Stimulated activated CD4-positive, alpha-beta T cell treated with anti-CD3 and anti-CD28 coated beads, Interleukin-15, amount 100 ng/mL, for 1 hour (primary cell): ENCODE measurements at places on chromosomes 11 and 22.
A peak's percentile ranks its signal among the peaks of the same experiment; 100 is the strongest.

DNA sequence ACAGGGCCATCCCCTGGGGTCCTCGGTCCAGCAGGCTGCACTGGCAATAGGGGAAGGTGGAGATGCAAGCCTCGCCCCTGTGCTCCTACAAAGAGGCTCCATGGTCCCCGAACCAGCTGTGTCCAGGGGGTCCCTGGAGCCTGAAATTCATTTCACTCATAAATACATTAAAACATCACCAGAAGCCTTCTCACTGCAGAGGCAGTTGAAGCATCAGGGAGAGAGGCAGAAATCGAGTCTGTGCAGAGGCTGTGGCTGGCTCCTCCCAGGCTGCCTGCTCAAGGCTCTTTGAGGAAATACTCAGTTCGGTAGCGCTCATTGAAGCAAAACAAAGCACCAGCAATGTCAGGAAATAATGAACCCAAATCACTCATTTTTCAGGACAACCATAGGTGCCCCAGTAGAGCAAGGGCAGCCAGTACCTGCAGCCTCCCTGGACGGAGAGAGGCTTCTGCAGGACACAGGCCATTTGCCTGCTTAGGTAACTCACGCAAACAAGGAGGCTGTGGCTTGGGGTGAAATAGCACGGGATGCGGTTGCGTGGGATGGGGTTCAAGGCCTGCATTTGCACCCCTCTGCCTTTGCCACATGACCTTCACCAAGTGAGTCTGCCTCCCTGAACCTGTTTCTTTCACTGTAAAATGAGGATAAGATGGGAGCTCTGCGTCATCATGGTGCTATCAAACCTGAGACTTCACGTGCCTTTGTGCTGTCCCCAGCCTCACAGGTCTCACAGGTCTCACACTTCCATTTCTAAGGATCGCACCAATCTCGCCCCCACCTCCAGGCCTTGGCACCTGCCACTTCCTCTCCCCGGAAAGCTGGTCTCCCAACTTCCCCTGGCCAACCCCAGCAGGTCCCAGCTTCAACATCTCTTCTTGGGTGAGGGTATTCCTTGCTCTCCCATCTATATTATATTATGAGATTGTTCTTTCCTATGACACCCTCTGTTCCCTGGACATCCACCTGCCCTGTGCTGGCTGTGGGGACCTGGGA, 84.3 kb upstream of the SHISAL1 start:
- no peak for DNase-seq

DNA sequence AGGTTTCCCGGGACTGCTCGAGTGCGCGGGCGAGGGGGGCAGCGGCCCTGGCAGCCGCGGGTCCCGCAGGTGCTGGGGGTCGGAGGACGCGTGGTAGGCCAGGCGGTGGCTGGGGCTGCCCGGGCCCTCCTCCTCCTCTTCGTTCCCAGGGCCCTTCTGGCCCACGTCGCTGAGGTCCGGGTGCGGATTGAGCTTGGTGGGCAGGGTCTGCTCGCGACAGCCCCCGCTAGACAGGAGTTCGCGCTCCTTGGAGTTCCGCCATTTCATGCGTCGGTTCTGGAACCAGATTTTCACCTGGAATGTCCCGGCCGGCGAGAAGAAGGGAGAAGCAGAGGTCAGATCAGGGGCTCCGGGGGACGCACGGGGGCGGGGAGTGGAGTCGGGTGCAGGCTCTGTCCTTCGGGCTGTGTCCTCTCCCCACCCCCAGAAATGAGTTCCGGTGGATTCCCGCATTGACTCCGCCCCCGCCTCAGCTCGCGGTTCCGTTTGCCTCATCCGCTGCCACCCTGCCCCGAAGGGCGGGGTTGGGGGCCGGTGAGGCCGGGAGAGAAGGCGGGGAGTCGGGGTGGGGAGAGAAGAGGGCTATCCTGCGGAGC, 3.9 kb downstream of the DBX1 start:
- DNase-seq = peak; percentile 40

DNA sequence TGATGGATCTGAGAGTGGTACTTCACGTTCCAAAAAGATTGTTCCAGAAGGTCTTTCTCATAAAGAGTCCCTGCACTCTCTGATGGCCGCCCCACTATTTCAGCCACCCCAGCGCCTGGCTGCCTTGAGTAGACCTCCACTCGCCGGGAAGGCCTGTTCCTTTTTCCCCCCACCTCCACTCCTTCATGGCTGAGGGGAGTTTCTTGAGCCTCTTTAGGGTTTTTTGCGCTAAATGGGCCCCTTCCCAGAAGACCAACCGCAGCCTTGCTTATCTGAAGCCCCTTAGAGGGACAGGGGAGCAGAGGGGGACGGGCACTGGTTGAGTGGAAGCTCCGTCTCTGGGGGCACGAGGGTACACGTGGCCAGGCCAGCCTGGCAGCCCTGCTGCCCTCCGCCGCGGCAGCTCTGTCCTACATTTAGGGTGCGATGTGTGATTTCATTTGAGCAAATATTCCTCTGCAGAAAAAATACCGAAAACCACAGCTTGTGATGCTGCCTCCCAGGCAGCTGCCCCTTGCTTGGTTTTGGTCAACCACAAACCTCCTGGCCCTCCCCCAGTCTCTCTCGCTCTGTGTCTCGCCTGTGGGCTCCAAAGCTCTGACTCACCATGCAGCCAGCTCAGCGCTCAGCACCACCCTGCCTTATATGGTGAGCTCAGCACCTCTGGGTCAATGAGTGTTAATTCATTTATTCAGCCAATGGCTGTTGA, 88.7 kb downstream of the TP53I11 start:
- peak; percentile 42 for DNase-seq

DNA sequence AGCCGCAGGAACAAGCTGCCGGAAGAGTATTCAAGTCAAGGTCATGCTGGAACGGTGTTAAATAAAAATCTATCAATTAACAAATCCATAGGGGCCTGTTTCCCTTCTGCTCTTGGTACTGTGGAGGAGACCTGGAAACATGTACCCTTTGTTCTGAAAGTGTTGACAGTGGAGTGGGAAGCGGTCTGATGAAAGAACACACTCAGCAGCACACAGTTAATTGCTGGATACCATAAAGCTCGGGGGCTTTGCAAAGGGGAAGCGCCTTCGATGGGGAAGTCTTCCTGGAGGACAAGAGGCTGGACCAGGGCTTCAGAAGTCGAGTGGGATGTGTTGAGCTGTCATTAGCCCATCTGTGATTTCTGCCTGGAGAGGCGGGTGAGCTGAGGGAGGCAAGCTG, 112.5 kb upstream of the CLPB start:
- DNase-seq = no peak

DNA sequence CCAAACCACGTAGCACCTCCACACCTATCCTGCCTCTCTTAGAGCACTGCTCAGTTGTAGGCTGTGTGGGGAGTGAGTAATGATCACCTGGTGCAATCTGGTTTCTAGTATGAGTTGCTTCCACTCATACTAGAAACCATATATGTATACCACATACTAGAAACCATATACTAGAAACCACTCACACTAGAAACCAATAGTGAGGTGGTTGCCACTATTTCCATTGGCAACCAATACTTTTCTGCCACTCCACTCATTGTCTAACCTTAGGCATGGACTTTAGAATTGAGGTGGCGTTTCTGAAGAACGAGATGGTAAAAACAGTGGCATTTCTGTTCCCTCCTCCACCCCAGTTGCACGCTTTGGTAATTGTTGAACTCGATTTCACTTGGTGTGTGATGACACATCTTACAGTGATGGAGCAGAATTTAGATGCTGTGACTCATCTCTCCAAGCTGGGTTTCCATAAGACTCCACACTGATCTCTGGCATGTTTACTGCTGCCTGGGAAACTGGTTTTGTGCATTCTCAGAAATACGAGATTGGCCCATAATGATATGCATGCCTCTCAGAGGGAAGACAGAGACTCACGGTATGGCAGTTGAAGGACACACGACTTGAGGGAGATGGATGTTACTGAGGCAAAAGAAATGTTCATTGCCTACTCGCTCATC, 82.9 kb downstream of the KIRREL3 start:
- no peak for DNase-seq

DNA sequence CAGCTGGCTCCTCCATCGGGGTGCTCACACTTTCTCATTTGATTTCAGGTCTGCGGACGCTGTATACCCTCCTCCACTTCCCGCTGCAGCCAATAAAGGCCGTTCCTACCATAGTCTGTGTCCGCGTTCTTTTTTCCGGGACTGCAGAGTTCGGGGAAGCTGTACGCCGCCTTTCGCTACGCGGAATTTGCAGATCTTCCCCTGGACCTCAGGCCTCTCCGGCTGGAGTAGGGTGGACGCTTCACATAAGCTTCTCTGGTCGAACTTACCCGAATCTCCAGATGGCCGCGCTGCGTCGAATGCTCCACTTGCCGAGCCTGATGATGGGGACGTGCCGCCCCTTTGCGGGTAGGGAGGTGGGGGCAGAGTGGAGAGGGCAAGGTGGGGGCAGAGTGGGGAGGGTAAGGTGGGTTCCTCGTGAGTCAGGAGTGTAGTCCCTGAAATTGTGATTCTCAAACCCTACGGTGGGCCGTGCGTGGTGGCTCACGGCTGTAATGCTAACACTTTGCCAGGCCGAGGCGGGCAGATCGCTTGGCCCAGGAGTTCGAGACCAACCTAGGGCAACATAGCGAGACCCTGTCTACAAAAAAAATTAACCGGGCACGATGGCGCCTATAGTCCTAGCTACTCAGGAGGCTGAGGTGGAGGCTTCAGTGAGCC, 617 bp downstream of the CSKMT start:
- no peak for DNase-seq

GRCh38 chr11:121153472-121153871, 52.4 kb downstream of the TECTA start:
- DNase-seq = no peak

DNA sequence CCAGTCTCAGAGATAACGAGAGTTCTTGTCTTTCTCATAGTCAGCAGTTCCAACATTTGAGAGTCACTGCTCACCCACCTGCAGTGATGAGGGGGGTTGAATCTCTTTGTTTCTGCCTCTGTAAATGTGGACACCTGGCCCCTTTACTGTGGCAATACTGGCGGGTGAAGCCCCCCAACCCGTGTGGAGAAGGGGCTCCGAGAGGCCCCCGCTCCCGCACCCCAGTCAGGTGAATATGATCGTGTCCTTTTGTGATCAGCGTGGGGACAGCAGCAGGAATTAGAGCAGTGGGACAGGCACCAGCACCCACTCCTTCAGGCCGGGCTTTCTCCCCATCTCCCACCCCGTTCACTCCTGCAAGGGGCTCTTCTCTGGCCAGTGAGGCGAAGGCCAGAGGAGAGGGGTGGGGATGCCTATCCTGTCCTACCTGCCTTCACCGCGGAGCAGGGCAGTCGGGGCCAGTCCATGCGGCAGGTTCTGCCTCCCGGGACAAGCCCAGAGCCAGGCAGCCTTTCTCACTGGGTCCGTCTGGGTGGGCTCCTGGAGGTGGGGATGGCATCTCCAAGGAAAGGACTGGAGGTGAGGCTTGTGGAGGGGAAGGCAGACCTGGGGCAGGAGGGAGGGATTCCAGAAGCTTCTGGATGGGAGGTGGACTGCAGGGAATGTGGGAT, 12.7 kb upstream of the CELSR1 start:
- no peak for DNase-seq

GRCh38 chr11:66855574-66856495, 1.0 kb upstream of the LRFN4 start:
- peak; percentile 52 for DNase-seq

DNA sequence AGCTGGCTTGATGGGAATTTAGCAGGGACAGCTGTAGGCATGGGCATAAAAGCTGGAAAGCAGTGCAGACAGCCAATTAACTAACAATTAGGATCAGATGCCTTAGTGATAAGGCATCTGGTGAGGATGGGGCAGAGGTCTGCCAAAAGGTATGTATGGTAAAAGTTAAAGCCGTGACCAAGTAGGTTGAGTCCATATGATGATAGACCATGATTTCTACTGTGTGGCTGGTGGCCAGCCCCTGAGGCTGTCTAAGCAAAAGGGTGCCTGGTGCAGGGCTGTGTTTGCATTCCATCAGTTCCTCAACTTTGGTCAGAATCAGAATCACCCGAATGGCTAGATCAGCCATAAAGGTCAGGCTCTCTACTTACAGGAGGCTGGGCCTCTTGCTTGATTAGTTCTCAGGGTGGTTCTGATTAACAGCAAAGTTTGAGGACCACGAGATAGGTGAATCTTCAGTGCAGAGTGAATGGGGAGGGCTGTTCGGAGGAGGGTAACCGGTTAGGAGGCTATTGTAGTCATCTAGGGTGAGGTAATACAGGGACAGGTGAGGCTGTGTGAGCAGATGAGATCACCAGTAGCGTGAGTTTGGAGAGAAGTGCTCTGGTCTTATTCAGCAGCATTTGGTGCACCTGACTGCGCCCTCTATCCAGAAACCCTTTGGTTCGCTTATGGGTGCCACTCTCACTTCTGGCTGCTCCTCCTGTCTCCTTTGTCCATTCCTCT, 27.2 kb downstream of the PPFIBP2 start:
- DNase-seq = no peak

DNA sequence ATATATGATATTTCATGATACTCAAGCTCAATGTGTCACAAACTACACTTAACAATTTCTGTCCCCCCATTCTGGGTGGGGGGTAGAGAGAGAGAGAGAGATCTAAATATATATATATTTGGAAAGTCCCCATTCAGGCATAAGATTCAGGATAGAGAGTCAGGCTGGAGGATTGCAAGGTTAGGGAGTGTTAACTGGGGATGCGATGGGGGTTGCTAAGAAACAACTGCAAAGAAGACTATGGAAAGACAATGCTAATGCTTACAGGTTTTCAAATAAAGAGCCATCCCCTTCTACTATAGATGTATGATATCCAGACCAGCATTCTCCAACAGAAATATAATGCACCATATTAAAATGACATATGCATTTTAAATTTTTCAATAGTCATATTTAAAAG, 79.2 kb upstream of the OR5AK2 start:
- no peak for DNase-seq

GRCh38 chr11:14299921-14300320, 59.1 kb downstream of the RRAS2 start:
- no peak for DNase-seq

DNA sequence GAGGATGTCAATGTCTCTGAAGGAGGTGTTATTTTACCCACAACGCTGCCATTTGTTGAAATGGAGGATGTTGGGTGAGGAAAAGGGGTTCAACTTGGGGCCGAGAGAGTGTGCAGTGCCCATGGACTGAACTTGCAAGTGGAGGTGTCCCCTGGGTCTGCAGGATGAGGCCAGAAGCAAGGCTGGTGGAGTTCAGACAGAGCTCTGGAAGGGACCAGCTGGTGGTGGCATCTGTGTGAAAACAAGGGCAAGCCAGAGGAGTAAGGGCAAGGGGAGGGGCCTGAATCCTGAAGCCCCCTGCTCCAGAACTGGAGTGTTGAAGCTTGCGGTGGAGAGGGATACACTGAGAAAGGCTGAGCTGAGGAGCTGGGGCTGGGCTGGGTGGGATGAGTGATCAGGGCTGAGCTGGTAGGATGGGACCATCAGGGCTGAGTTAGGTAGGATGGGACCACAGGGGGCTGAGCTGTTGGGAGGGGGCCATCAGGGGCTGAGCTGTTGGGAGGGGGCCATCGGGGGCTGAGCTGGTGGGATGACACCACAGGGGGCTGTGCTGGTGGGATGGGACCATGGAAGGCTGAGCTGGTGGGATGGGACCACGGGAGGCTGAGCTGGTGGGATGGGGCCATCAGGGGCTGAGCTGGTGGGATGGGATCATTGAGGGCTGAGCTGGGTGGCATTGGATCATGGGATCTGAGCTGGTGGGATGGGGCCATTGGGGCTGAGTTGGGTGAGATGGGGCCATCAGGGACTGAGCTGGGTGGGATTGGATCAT, 13.4 kb upstream of the CTSD start:
- no peak for DNase-seq

- no peak for DNase-seq
These were observed 224.5 kb downstream of the KIRREL3 start for GRCh38 chr11:126776119-126776518.

GRCh38 chr11:2346586-2347307, 30.4 kb upstream of the CD81 start:
- DNase-seq = no peak
